Stimulated activated CD4-positive, alpha-beta T cell treated with anti-CD3 and anti-CD28 coated beads, Interleukin-12 subunit alpha, Interleukin-12 subunit beta, amount 100 ng/mL, for 4 hours (primary cell): ENCODE measurements at places on chromosomes 5 and 9.

GRCh38 chr9:123807251-123807650 lies 122.7 kb downstream of the DENND1A start:
- no peak for DNase-seq

- no peak for DNase-seq
These were observed 86.5 kb upstream of the NEURL1B start for GRCh38 chr5:172554562-172554961.

GRCh38 chr9:111412280-111412679 lies 71.9 kb downstream of the ECPAS start:
- DNase-seq = no peak

- no peak for DNase-seq
These were observed 197.1 kb downstream of the NTRK2 start for GRCh38 chr9:84866396-84867175.

GRCh38 chr9:134978272-134978671 lies 60.6 kb upstream of the FCN1 start:
- no peak for DNase-seq

GRCh38 chr5:118687661-118688621 lies 300.4 kb downstream of the DTWD2 start:
- no peak for DNase-seq

GRCh38 chr5:100708645-100709171 lies 173.5 kb downstream of the FAM174A start:
- no peak for DNase-seq

- no peak for DNase-seq
These were observed 9.9 kb downstream of the SRP19 start for GRCh38 chr5:112870966-112871365.

DNA sequence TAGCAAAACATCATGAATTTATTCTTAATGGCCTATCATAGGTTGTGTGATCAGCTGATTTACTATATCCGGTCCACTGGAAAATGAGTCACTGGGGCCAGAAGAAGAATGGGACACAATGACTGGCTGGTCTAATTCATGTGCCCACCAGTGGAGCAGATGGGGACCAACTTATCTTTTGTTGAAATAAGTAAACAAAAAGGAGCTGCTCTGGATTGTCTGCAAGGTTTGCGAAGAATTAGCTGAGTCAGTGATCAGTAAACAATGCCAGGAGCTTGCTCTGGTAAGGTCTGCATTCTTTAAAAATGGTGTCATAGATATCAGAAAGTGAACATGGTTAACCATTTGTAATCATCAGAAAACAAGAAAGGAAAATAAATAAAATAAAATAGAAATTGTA lies 128.0 kb downstream of the RASEF start:
- no peak for DNase-seq

GRCh38 chr9:83996126-83996525 lies 15.5 kb downstream of the RMI1 start:
- no peak for DNase-seq

DNA sequence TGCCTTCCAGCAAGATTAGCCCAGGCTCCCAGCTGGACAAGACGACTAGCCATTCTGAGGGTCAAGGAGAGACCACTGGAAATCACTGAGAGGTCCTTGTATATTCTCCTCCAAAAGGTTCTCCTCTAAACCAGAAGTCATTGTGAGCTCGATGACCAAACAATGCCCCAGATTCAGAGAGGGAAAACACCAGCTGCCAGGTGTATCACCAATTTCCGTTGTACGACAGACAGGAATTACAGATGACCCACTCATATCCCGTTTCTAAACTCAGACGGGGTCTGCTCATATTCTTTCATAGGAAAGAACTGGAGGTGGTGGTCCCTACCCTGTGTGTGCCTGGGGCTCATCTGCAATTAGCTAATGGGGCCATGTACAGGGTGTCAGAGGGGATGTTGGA lies 14.2 kb downstream of the FAXDC2 start:
- no peak for DNase-seq

DNA sequence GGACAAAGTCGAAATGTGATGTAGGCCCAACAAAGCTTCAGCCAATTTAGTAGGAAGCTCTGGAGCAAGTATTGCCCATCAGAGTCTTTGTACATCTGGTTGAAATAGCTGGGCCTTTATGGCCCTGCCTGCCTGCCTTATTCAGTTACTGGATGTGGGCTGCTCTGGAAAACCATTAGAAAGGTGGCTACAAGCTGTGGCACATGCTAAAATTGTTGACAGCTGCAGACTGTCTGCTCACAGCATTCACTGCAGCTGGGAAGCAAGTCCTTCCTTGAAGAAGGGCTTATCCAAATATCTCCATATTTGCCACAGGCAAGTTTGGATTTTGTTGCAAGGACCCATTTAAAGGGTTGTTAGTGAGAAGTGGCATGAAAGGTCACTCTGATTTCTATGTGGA lies 24.4 kb downstream of the SMIM15 start:
- DNase-seq = no peak

GRCh38 chr5:74075501-74076484 lies 449.8 kb downstream of the ARHGEF28 start:
- no peak for DNase-seq

DNA sequence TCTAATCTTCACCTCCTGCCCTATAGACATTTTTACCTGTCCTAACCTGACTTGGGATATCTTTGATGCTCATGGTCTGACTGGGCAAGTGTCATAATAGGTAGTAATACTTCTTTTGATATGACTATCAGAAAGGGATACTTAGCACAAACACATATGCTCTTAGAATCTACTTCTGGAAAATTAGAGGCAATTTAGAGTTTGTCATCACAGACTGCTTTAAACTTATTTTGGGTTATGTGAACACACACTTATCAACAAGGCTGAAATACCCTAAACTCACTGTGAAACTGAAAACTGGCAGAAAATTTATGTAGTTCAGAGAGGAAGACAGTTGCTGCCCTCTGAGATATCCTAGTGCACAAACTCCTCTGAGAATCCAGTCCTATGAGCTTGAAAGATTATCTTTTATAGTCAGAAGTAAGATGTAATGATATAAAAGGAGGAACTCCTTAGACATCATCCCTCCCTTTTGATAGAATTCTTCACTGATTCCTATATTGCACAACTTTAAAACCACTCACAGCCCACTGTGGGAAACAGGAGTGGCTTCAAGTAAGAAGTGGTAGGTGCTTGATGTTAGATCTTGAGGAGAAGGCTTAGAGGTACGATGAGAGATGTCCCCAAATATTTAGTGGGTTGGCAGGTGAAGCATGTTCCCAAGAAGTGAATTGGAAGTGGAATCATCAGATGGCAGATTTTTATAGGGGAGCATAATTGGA lies 273.3 kb downstream of the MAN2A1 start:
- DNase-seq = no peak

DNA sequence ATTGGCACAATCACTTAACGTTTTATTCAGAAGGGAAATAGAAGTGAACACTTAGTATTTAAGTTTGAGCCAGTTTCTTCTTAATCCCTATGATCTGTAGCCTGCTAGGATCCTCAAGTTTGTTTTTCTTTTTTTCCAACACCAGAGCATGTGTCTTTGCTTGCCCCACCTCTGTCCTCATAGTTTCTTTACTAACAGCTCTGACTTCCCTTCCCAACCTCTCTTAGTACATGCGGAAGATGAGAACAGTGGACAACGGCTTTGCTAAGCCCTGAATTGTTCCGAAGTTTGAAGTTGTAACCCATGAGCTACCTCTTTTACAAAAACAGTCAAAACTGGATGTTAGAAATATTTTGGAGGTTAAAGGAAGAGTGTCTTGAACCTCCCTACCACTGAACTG lies 61.7 kb upstream of the TAF11L2 start:
- no peak for DNase-seq

GRCh38 chr5:106086352-106086751 lies 1584.4 kb downstream of the EFNA5 start:
- DNase-seq = no peak

GRCh38 chr5:111933086-111933485 lies 176.1 kb upstream of the NREP start:
- no peak for DNase-seq

DNA sequence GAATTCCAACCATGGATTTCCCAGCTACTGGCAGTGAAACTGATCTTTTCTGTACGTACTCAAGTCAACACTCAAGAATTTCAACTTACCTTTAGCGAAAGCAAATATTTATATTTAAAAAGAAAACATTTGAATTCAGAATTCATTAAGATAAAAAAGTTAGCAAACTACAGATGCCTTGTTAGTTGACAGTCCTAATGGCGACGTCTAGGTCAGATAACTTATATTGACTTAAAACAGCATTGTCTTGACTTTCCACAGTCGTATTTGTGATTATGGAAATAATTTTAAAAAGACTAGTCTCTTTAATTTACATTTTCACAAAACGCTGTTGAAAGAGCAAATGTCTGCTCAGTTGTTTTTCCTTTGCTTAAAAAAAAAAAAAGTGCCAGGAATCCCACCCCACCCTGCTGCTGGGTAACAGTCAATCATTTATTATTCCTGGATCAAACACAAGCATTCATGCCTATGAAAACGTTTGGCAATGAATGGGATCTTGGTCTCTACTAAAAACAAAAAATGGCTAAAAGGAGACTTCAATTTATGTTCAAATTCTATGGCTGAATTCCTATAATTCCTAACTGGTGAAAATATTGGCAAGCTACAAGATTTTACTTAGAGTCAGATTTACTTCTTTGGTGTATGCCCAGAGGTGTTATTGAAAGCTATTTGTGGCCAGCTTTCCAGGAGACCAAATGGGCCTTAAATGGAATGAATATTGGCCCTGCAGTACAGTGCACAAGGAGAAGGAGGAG lies 22.0 kb downstream of the OR2S2 start:
- DNase-seq = no peak

DNA sequence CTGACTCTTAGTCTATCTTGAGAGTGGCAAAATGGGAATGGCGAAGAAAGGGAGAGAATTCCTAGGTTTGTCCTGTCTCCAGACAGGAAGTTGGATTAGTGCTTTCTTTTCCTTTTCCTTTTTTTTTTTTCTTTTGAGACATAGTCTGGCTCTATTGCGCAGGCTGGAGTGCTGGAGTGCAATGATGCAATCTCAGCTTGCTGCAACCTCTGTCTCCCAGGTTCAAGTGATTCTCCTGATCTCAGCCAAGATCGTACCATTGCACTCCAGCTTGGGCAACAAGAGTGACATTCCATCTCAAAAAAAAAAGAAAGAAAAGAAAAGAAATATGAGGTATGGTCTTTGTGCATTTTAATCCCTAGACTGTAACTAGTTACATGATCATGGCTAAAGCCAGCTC lies 12.6 kb upstream of the KIF27 start:
- DNase-seq = no peak

- no peak for DNase-seq
These were observed 24.0 kb downstream of the GALNT10 start for GRCh38 chr5:154214371-154215106.
